ENCODE measurements at places on chromosomes 4 and X.

DNA sequence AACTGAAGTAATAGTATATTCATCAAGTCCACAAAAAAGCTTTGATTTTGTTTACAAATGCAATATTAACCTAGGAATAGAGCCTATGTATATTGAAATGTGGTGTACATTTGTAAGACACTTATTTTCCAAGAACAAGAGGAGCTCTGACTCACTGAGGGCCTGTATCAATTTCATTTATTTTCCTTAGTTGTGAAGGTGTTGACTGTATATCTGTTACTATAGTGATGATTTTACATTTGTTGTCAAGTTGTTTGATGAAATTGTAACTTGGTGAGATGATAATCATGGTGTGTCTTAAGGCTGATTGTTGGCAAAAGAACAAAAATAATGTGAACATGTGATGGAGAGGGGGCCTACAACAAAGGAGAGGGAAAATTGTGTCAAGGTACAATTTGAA lies 274.9 kb upstream of the TEX13A start:
- no peak for DNase-seq

- DNase-seq: no peak
Observed at GRCh38 chr4:112156112-112156511, 10.9 kb downstream of the FAM241A start.

GRCh38 chr4:150002561-150002960 lies 75.7 kb upstream of the DCLK2 start:
- DNase-seq: no peak

GRCh38 chr4:2869659-2870058 lies 26.0 kb downstream of the ADD1 start:
- DNase-seq: no peak
